ENCODE measurements at places on chromosomes 2 and 18.

DNA sequence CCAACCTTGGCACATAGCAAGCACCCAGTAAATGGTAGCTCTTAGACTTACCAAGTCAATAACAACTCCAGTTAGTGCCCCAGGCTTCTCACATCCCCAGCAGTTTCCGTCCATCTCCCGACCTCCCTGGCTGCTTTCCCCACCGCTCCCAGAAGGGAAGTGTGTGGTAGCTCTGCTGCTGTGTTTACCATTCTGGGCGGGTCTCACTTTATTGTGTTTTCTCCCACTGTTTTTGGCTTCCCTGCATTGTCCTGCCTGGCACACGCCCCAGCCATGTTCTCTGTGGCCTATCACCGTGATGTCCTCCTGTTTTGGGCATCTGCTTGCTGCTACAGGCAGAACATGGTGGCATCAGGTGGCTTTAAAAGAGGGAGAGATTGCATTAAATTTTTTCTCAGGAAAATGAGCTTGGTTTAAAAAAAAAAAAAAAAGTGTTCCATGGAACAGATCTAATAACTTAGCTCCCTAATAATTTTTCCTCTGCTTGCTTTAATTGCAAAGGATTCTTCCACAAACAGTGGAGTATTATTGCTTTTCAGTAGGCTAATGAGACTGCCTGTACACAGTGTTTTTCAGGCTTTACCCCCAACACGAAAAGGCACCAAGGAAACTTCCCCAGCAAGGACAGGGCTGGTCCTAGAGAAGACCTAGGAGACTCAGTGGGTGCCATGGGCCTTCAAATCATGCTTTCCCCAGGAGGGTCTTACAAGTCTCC is 8.0 kb upstream of the COX7A2L start:
- no peak for DNase-seq

DNA sequence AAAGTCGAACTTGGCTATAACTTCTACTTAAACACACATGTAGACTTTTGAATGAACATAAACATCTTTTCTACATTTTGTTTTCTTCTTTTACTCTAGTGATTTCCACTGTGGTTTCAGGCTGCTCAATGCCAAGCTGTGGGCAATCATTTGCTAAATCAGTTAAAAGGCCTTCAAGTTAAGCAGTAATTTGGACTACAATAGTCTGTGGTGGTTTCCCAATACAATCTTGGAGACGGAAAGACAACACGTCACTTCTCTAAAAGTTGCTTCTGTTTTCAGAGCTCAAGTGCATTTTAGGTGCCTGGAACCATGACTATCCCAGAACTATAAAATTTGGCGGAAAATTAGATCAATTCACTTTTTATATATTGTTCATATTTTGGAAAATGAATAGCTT is 69.4 kb downstream of the TXNL1 start:
- no peak for DNase-seq

- no peak for DNase-seq
Observed at GRCh38 chr2:71995067-71995665, 152.5 kb downstream of the CYP26B1 start.

- no peak for DNase-seq
Observed at GRCh38 chr18:3500016-3500415, 50.0 kb downstream of the TGIF1 start.

DNA sequence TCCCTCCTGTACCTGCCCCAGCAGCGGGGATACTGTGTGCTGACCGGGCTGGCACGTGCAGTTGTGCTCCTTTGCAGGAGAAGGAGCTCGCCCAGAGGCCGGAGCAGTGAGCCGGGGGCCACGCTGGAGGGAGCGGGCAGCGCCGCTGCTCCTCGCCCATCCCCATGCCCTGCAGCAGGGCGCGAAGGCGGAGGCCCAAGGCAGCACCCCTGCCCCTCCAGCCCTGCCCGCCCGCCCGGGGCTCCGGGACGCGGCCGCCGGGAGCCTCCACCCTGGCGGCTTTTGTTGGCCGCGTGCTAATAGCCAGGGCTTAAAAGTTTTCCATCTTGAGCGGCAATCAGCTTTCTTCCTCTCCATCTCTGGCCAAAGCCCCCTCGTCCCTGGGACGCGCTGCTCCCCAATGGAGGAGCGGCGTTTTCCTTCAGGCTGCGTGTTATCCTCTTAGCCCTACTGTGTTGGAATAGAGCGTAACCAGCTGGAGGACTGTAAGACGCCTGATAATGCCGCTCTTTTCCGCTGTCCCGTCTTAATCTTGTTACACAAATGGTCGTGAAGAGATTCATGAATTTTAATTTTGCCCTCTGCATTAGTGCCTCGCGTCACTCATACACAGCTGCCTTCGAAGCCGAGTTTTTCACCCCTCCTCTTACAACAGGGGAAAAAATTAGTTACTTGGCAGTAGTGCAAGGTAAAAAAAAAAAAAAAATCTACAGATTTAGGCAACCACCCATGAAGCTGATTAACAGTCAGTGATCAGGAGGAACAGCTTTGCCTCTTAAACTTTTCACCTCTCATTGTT is 172.9 kb upstream of the SIX3 start:
- no peak for DNase-seq

DNA sequence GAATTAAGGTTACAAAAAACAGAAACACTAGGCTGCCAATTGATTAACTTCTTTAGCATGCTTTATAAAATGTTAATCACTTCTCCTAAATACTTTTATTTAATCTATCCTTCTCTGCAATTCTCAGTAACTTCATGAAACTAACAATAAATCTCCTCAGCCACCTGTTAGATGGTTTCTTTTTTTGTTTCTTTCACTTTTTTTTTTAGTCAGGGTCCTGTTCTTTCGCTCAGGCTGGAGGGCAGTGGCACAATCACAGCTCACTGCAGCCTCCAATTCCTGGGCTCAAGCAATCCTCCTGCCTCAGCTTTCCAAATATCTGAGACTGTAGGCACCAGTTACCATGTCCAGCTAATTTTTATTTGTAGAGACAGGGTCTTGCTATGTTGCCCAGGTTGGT is 213.4 kb upstream of the STK17B start:
- DNase-seq: no peak

DNA sequence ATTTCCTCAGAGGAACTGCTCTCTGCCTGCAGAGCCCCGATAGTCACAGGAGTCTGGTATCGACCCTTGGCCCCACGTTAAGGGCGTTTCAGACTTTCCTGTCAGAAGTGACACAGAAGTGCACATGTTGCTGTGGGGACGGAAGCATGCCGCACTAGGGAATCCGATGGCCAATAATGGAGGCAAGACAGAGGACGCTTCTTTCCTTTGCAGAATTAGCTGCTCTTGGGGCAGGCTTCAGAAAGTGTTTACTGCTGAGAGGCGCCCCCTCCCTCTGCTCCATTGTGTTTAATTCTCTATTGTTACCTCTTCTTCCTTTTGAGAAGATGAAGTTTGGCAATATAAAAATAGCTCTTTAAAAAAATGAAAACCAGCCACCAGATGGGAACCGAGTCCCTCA is 118.6 kb upstream of the EML6 start:
- no peak for DNase-seq

- DNase-seq: no peak
Observed at GRCh38 chr2:236797411-236797810, 227.8 kb downstream of the ACKR3 start.

DNA sequence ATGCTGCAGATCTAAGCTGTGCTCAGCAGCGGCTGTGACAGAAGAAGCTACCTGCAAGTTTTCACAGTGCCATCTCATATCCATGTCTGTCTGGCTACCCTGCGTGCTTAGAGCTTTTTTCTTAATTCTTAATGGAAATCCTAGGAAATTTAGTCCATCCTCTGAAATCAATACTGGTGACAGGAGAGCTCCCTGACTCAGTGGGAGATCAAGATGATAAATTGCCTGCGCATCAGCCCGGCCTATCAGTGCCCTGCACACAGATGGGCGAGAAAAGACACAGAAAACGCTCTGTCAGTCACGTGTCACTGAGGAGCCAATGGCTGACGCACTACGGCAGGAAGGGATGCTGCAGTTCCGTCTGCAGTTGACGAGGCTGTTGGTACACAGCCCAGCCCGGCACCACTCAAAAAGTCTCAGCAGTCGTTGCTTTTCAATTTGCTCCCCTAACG is 819.6 kb upstream of the FSHR start:
- peak; percentile 56 for DNase-seq

DNA sequence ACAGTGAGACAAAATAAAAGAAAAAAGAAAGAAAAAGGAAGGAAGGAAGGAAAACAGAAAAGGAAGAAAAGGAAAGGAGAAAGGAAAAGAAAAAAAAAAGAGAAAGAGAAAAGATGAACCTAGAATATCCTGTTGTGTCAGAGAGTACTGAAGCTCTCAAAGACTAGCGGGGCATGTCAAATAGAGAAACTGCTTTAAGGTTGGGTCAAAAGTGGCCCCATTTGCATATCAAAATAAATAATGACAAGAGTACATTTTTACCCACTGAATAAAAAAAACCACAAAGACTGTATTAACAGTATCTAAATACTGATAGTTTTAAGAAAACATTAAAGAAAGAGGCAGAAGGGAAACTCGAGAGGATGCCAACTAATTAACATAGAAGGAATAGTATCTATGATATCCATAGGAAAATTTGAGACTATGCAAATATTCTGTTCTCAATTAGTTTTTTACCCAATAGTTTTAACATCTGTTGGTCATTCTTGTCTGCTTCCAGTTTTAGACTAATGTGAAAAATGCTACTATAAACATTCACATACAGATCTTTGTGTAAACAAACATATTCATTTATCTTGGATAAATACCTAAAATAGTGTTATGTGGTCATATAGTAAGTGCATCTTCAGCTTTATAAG is 53.2 kb downstream of the SFXN5 start:
- DNase-seq: no peak

- no peak for DNase-seq
Observed at GRCh38 chr2:113895301-113895700, 5.4 kb downstream of the ACTR3 start.

DNA sequence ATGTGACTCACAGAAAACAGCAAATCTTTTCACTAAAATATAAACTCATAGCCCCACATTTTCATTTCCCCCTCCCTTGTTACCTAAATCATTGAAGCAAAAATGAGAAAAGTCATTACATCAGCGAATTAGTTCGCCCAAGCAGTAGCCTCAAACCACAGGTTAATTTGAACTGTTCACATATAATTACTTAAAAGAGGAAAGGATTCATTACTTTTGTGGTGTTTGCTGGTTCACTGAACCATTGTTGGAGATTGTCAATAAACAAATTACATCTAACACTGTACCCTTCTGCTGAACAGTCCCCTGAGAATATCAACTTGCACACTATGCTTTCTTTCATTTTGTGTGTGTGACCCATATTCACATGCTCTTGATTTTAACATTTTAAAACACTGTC is 238.7 kb downstream of the ERBB4 start:
- DNase-seq: no peak

DNA sequence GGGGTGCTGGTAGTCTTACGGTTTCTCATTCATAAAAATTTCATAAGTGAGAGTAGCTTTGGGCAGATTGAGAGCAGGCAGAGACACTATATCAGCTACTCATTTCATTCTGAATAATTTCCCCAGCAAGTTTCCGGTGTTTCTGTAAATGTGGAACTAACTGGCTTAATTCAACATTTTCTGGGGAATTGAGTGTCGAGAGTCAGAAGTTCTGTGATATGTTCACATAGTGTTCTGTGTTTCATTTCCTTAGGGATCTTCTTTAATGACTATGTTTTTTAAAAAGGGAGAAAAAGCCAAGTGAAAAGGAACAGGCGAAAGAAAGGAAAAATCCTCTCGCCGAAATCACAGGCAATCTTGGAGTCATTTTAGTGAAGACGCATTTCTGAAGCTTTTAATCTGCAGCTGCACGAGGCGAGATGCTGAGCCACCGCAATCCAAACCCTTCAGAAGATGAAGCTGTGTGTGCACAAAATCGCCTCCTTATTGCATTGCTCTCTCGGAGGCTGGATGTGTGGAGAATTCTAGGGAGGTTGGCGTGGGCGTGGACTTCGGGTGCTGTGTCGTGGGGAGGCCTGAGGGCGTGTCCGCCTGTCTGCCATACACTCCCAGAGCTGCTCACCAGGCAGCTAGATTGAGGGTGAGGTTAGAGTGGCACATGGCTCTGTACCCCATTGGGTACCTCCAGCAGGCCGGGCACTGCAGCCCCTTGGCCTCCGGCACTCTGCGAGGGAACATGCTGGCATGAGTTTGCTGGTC is 38.4 kb upstream of the HDAC4 start:
- no peak for DNase-seq

DNA sequence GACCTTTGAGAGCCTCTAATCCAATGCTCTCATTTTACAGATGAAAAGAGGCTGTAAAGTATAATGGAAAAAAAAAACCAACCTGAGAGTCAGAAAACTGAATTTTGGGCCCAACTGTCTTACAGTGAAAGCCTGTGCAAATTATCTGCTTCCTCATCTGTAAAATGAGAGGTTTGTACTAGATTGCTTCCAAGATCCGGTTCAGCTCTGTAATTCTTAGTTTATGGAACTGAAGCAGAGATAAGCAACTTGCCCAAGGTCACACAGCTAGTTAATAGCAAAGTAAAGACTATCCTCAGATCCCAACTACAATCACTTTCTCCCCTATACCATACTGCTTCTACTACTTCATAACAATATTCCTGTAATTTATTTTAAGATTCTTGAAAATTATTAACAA is 6.3 kb downstream of the TLK1 start:
- DNase-seq: no peak

DNA sequence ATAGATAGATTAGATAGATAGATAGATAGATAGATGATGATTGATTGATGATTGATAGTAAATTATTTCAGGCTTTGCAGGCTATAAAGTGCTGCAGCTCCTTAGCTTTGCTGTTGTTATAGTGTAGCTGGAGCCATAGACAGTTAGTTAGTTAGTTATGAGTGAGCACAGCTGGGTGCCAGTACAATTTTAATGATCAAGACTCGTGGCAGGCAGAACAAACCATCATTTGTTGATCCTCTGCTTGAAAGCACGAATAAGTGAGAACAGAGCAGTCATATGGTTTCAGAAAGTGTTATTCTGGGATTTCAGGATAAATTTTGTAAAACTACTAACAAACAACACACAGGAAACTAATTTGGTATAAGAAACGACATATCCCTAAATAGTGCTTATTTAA is 53.9 kb downstream of the THOC1 start:
- no peak for DNase-seq

- DNase-seq: no peak
Observed at GRCh38 chr2:9424447-9425164, 1.2 kb downstream of the CPSF3 start.

DNA sequence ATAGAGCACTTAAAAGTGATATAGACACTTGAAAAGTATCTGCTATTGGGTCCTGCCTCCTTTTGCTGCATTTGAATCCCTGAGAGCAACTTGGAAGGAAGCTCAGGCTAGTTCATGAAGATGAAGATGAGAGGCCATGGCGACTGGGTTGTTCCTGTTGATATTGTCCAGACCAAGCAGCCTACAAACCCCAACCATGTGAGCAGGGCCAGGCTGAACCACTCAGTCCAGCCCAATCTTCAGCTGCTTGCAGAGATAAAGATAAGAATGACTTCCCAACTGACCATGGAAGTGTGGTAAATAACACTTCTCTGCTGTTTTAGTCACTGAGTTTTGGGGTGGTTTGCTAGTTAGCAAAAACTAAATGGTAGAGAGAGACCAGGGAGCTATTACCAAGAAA is 417.6 kb downstream of the SOX11 start:
- no peak for DNase-seq
